ENCODE measurements at places on chromosomes 13 and 19. TPM values are rescaled to one million over a fixed set of nuclear protein-coding genes. Genes with fewer than 3 reads are reported as not detected.

- DNase-seq, result no peak
Measured at GRCh38 chr13:39930544-39931444, 275.3 kb downstream of the COG6 start.

DNA sequence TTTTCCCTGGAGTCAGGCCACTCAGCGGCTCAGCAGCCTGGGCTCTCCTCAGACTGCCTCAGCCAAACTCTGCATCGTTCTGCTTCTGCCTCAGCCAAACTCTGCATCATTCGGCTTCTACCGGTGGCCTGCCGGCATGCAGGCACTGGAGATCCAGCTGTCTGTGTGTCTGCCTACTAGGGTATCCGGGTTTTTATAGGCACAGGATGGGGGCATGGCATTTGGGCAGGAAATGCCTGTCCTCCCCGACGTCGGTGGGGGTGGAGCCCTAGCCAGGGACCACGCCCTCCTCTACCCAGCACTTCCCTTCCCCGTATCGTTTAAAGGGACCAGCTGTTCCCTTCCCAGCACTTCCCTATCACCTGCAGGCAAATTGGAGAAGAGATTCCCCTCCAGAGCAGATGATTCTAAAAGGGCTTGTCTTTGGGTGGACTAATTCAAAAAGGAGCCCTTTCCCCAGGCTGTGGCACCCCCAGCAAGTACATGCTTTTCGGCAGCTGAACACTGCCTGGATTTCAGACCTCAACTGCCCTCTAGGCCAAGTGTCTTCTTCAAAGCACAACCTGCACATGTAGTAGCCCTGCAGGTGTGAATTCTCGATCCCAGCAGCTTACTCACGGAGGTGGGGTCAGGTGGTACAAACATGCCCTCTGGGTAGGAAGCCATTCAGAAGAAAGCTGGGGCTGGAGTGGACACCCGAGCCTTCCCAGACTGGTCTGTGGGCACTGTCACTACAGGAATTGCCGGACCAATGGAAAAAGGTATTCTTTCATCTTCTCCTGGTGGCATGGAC lies 25.4 kb upstream of the GPR12 start:
- DNase-seq, result no peak

- DNase-seq, result no peak
Measured at GRCh38 chr19:47309608-47310007, at the start of gene C5AR1. Gene C5AR1, plus strand, starts transcription at chr19:47309861. Its CDS starts 35 bp downstream, at chr19:47309896.

The IZUMO2 gene
- total RNA-seq, result not detected

The MBNL2 gene
- 80.0 TPM for total RNA-seq

The IGSF23 gene
- total RNA-seq, result not detected
